A549 (cell line): ENCODE measurements at places on chromosomes 2 and 18. TPM values are rescaled to one million over a fixed set of nuclear protein-coding genes. Genes with fewer than 3 reads are reported as not detected.
A peak's percentile ranks its signal among the peaks of the same experiment; 100 is the strongest.

DNA sequence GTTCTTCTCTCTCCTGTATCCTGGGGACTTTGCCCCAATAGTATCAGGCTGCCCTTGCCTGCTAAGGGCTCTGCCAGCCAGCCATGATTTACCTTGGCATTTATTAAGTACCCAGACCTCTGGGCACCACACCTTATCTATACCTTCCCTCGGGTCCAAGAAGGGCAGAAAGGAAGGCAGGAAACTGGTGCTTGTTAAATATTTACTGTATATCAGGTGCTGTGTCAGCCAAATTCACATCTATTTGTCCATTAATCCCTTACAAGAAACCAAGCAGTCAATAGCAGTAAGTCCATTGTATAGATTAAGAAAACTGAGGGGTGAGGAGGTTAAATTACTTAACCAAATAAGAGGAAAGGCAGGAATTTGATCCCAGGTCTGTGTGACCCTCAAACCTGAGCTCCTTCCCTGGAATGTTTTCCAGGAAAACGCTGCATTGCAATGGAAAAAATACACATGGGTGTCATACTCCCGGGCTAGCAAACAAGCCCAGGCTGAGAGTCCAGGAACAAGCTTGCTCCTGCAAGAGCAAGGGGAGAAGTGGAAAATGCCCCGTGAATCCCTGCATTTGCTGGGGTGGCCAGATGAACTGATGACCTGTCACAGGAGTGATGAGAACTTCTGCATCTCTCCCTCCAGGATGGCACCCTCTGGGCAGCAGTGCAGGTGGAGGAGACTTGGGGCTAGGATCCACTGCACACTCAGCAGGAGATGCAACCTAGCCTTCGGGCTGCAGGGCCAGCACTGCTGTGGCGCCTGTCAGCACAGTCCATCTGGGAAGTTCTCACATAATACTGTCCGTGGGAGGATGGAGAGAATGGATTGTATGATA is 30.4 kb downstream of the CIB4 start:
- no peak for DNase-seq

DNA sequence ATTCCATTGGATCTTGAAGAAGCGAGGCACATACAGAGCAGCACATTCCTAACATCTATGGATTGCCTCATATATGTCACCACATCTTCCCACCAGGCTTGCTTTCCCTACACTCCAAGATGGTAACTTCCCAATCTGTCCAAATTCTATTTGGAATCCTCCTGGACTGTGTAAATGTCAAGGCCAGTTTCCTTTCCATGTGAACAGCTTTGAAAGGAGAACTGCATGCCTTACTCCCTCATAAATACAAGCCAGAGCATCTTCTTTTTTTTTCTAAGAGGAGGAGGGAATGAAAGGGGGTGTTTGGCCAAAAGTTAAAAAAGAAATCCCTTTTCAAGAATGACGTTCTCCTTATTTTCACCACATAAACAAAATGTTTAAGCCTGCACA is 103.8 kb upstream of the OSR1 start:
- DNase-seq: no peak

GRCh38 chr2:231455222-231455621 is 9.1 kb downstream of the NCL start:
- DNase-seq: no peak

DNA sequence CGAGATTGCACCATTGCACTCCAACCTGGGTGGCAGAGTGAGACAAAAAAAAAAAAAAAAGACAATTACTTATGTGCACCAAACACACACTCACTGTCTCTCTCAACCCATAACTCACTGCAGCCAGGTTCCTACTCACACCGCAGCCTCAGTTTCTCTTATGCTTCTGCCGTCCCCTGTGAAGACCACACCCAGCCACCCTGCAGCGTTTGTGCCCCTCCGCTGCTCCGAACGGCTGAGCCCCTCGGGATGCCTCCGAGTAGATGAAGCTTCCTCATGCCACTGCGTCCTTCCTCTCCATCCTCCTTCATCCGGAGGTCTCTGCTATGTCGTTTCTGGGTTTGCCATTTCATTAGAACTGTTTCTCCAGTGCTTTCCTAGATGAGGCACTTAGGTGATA is 160.1 kb downstream of the TWIST2 start:
- no peak for DNase-seq

GRCh38 chr2:192499476-192499875 is 304.7 kb upstream of the TMEFF2 start:
- no peak for DNase-seq

DNA sequence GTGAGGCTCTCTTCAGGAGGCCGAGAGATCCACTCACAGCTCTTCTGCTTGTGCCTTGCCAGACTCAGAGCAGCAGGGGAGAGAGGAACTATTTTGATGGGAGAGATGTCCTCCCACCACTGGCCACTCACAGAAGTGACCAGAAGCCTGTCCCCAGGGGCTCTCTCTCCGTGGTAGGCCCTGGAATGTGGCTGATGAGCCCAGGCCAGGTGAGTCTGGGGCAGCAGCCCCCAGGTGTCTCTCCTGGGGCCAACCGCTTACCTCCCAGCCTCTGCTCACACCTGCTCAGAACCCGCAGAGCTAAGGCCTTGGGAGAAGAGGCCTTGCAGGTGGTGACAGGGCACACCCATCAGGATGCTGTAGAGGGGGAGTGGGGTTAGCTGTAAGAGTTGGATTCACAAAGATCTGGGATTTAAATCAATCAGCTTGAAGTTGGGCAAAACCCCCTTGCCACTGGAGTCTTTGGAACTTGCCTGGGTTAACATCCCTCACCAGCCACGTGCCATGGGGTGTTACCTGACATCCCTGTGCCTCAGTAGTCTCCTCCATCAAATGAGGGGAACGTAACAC is 29.1 kb upstream of the ASB18 start:
- DNase-seq: no peak

DNA sequence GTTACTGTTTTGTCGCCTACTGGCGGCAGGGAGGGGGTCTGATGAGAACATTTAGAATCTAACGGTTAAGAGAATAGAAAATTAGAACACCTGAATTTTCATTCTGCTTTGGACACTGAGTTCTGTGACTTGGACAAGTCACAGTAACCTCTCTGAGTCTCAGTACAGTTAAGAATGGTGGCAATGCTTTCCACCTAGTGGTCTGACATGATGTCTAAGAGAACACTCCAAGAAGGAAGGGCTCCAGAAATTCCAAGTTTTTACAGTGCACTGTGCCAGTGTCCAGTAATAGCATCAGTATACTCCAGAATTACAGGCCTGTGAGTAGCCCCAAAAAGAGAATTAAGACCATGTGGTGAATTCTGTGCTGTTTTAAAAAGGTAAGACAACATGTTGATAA is 174.1 kb upstream of the ZFP36L2 start:
- DNase-seq: peak; percentile 16

- DNase-seq: no peak
These were observed 4.3 kb upstream of the CDCA7 start for GRCh38 chr2:173350383-173350782.

- no peak for DNase-seq
These were observed 10.6 kb upstream of the IHH start for GRCh38 chr2:219071131-219071816.

- DNase-seq: no peak
These were observed 443.3 kb upstream of the MEIS1 start for GRCh38 chr2:65991381-65992197.

DNA sequence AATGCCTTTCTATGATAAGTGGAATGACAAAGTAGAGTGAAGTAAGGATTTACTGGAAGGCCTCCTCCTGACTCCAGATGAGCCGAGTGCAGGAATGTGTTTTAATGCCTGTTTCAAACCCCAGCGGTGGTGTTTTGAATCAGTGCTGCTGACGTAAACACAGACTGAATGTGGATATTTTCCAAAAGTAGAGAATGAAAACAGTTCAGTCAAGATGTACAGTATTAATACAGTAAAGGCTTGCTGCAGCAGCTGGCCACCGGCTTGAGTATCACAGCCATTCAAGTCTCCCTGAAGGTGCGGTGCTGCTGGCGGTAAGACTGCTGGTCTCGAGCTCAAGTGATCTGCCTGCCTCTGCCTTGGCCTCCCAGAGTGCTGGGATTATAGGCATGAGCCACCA is 46.7 kb downstream of the ARHGAP28 start:
- no peak for DNase-seq

GRCh38 chr2:65979446-65979845 is 455.5 kb upstream of the MEIS1 start:
- no peak for DNase-seq

- peak; percentile 94 for DNase-seq
These were observed 83.0 kb downstream of the NPAS2 start for GRCh38 chr2:100902817-100903405.

- DNase-seq: no peak
These were observed 14.9 kb upstream of the E2F6 start for GRCh38 chr2:11480859-11481258.

DNA sequence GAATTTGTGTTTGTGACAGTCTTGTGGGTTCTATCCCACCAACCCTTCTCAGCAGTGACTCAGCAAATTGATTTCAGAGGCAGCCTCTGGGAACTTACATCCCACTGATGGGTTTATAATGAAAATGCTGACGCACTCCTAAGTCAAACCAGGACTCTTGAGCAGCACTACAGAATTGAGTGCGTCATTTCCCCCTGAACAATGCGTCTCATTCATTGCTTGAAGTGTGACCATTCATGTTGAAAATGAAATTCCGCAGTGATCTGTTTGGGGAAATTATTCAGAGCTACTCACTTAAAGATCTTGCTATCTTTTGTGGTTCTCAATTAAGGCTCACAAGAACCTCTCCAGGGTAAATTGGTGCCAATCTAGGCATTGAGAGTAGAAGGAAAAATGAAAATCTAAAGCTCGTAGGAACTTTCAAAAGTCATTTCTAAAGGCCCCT is 417.7 kb upstream of the SLC14A2 start:
- DNase-seq: peak; percentile 1

- no peak for DNase-seq
These were observed 18.2 kb downstream of the LMAN1 start for GRCh38 chr18:59340817-59341216.

DNA sequence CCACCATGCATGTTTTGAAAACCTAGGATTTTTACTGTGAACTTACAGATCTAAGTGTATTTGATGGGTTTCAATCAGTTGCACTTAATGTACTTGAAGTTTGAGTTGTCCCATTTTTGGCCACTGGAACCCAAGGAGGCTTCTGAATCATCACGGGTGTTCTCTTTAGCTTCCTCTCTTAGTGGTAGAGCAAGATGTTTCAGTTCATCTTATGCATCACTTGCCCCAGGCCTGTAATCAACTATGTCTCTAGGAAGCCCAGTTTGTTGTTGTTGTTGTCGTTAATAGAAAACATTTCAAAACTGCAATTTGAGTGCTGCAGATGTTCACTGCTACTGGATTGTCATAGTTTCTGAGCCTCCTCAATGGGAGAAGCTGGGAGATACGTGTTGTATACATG is 97.0 kb downstream of the FHOD3 start:
- DNase-seq: no peak

DNA sequence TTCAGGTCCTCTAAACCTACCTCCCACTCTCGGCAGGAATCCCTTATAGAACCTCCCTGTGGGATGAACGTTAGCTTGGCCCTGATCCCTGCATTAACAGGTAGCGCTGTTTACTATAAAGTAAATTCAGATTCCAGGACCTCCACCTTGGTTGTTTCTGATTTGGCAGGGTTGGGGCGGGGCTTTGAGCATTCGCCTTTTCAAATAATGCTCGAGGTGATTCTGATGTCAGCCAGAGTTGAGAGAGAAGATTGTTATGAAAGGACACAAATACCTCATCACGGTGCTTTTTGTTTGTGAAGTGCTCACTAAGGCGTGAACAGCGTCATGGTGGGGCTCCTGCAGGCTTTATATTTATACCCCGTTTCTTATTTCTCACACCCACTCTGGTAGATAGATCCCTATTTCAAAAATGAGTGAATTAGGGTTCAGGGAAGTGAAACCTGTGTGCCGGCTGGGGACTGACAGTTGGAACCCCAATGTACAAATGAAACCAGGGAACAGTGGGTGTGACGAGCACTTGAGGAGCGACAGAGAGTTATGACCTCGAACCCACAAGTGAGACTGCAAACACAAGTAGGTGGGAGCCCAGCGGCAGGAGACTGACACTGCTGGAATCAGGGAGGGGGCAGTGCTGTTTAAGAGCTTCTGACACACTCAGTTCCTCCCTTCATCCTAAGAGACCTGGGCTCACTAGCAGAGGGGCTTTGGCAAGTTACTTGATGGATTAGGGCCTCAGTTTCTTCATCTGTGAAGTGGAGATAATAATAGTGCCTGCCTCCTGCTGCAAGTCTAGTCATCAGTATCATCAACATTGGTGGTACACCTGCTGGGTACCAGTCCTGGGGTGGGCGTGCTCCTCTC is 14.2 kb upstream of the CXCR4 start:
- no peak for DNase-seq

DNA sequence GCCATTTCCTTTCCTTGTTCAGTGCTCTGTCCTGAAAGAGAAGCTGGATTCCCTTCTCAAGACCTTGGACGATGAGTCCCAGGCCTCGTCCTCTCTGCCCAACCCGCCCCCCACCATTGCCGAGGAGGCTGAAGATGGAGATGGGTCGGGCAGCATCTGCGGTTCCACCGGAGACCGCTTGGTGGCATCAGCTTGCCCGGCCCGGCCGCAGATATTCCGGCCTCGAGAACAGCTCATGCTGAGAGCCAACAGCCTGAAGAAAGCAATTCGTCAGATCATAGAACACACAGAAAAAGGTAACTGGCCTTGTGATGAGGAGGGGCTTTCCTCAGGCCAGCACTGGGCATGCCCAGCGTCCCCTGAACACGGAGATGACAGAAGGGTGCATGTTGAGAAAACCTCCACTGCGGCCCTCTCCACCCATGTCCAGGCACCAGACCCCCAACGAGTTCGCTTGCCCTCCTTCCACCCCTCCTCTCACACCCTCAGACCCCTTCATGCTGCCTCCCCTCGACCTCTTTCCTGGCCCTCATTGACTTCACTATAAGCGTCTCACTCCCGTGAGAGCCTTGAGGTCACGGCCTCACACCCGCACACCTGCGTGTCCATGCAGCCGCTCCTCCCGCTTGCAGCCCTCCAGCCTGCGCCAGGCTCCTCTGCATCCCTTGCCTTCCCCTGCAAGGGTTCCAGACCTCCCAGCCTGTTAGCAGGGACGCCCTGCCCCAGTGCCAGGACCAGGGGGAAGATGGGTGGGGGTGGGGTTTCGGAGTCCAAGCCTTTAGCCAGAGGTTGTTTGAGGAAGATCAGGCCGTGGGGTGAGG is 95.0 kb downstream of the DGKD start:
- DNase-seq: peak; percentile 68

DNA sequence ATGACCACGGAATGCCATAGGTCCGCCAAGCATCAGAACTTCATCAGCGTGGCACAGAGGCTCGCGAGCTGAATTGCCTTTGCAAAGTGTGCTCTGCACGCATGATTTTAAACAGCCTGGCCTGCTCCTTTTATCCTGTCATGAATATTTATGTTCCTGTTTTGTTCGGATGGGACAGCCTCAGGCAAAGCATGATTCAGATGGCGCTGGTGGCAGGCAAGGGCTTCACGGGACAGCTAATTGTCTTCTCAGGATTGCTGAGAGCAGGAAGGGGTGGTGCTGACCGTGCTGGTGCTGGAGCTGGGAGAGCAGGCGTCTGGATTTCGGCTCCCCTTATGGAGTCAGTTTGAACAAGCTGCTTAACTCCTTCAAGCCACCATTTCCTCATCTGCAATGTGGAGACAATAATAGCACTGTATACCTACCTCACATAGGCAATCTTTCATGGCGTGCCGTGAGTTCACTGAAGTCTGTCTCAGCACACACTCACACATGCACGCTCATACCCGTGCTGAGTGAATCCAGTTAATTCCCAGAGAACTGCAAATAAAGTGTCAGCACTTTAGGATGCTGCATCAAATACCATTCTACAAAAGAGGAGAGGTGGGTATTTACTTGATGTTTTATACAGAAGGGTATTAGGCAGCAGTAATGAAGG is 79.7 kb upstream of the APCDD1 start:
- no peak for DNase-seq

CPO gene
- 0.13 to 0.18 TPM (median 0.14 TPM) in 3 replicates for polyA plus RNA-seq

TYMS gene
- 169 to 184 TPM (median 173 TPM) in 3 replicates for polyA plus RNA-seq

R3HDM1 gene
- 27.6 to 31.3 TPM (median 27.7 TPM) in 3 replicates for polyA plus RNA-seq

CYP27C1 gene
- polyA plus RNA-seq: 3.0 to 5.5 TPM (median 4.6 TPM) in 3 replicates

GCG gene
- not detected in 3 replicates for polyA plus RNA-seq
